ENCODE measurements at places on chromosomes 5 and 9. TPM values are rescaled to one million over a fixed set of nuclear protein-coding genes. Genes with fewer than 3 reads are reported as not detected.

The FSD1L gene
- total RNA-seq, result 6.3 TPM

- DNase-seq, result no peak
- H3K27ac ChIP-seq, result no peak overlapping the region
- H3K4me1 ChIP-seq, result peaks cover 23% of the 10 kb centered on the region
- peaks cover 2% of the 10 kb centered on the region for H3K36me3 ChIP-seq
- H3K4me3 ChIP-seq, result no peak overlapping the region
These were observed 54.2 kb downstream of the WHRN start for GRCh38 chr9:114450833-114451706.

GRCh38 chr5:39700523-39700922 lies 275.7 kb upstream of the DAB2 start:
- DNase-seq, result no peak
- peaks cover 7% of the 10 kb centered on the region for H3K27me3 ChIP-seq
- H3K36me3 ChIP-seq, result no peaks in the 10 kb centered on the region
- no peaks in the 10 kb centered on the region for H3K4me1 ChIP-seq

DNA sequence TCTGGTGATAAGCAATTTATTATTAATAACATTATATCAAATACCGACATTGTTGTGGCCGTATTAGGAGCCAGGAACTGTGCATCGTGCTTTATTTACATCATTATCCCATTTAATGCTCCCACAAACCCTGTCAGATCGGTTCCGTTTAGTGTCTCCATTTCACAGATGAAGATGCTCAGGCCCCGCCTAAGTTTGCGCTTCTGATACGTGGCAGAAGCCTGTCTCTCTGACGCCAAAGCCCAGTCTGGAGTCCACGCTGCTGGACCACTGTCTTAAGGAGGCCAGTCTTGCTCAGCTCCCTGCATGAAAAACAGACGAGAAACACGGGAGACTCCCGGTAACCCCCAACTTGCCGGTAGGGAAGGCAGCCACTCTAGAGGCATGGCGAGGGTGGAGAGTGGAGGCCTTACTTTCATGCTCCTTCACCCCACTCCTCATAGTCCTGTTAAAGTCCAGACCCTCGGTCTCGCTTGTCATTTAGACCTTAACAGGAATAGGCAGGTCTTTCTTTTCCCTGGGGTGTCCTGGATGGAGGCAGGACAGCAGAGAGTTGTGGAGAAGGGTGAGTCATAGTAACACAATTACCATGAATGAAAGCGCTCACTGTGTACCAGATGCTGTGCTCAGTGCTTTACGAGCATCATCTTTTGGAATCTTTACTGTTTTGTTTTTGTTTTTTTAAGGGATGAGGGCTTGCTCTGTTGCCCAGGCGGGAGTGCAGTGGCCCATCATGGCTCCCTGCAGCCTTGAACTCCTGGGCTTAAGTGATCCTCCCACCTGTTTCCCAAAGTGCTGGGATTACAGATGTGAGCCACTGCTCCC lies 872 bp downstream of the TXNDC15 start:
- peaks cover 12% of the 10 kb centered on the region for H3K36me3 ChIP-seq
- peak overlapping the region; percentile 90 for H3K4me3 ChIP-seq
- H3K27ac ChIP-seq, result peak overlapping the region; percentile 97
- DNase-seq, result peak; percentile 68
- peaks cover 52% of the 10 kb centered on the region for H3K4me1 ChIP-seq

The CKMT2 gene
- not detected for total RNA-seq

The NHP2 gene
- total RNA-seq, result 168 TPM

GRCh38 chr5:126477294-126478117 lies 54.3 kb downstream of the GRAMD2B start:
- H3K27ac ChIP-seq, result no peak overlapping the region
- DNase-seq, result no peak
- no peaks in the 10 kb centered on the region for H3K4me1 ChIP-seq
- H3K27me3 ChIP-seq, result no peaks in the 10 kb centered on the region
- peaks cover 7% of the 10 kb centered on the region for H3K36me3 ChIP-seq

The PCDHB6 gene
- total RNA-seq, result not detected

DNA sequence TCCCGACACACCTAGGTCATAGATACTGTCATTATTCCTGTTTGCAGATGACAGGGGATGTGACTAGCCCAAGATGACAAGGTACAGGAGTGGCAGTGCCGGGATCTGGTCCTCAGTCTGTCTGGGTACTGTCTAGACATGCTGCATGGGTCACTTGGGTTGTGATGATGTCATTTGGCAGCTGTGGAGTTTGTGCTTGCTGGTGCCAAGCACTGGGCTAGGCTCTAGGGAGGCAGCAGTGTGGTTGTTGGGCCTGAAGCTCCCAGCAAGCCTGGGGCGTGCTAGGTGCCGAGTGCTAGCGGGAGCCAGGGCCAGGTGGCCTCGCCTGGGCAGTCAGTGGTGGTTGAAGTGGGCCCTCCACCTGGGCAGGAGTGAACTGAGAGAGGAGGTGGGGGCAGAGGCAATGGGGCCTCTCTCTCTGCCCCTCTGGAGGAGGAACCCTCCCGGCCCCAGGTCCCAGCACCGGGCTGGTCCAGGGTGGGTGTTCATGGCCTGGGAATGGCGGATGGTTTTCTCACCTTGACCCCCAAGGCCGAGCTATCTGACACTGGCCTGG lies 8.8 kb upstream of the ASB6 start:
- DNase-seq, result no peak
- H3K4me1 ChIP-seq, result peaks cover 2% of the 10 kb centered on the region
- H3K27ac ChIP-seq, result no peak overlapping the region
- H3K36me3 ChIP-seq, result no peaks in the 10 kb centered on the region
- no peak overlapping the region for H3K4me3 ChIP-seq
- peaks cover 2% of the 10 kb centered on the region for H3K27me3 ChIP-seq

DNA sequence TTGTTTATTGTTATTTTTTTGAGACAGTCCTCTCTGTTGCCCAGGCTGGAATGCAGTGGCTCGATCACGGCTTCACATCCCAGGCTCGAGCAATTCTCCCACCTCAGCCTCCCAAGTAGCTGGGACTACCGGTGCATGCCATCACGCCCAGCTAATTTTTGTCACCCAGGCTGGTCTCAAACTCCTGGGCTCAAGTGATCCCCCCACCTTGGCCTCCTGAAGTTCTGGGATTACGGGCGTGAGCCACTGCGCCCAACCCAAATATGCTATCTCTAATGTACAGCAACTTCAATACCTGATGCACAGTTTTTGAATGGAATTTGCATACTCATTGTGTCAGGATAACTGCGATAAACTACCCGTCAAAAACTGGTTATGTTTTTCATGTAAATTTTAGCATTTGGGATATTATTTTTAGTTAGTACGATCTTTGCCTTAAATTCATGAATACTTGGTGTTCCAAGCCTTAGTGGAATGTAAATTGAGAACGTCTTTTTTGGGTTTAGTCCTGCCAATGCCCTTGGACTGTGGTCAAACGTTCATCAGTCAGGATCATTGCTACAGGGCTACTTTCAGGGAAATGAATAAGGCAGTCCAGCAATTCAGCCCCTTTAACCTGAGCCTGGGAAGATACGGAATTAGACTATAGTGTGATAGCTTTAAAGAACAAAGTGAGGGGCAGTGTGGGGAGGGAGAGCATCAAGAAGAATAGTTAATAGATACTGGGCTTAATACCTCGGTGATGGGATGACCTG lies 4.4 kb downstream of the UGCG start:
- no peak for DNase-seq
- no peak overlapping the region for H3K4me3 ChIP-seq
- H3K36me3 ChIP-seq, result peaks cover 7% of the 10 kb centered on the region
- no peak overlapping the region for H3K27ac ChIP-seq
- H3K27me3 ChIP-seq, result no peaks in the 10 kb centered on the region

DNA sequence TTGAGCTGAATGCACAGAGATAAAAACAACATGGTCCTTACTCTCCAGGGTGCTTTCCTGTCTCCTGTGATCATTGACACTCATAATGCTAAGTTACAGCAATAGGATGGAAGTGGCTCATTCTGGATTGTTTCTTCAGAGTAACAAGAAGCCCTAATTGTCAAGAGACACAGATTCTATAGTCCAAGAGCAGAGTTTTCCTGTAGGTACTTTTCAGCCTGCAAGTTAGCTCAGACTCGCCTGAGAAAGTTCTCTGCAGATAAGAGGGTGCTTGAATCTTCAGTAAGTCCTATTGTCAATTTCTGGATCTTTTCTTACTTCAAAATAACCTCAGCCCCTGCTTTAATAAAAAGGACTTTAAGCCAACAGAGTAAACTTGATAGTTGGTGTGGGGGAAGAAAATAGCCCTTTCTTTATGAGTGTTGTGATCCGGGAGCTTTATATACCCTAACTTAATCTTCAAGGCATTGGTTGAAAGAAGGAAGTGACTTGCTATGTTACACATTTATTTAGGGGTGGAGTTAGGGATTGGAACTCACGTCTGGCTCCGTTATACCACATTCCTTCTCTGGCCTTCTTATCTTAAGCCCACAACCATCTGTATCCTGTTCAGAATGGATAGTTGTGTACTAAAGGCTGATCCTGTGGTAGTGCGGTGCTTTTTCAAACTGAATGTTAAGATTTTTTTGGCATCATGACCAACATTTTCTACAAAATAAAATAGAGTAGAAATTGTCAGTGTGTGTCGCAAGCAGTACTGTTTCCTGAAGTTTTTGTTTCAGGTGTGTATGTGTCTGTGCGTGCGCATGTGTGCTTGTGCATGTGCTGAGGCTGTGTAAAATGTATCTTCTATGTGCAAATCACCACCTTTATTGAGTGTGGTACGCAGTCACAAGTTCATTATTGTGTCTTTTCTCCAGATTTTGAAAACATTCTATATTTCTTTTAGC lies 173.9 kb downstream of the WDR70 start:
- H3K27me3 ChIP-seq, result no peaks in the 10 kb centered on the region
- H3K4me1 ChIP-seq, result peaks cover 6% of the 10 kb centered on the region
- no peak for DNase-seq
- no peak overlapping the region for H3K4me3 ChIP-seq
- no peak overlapping the region for H3K27ac ChIP-seq

All from activated CD8-positive, alpha-beta memory T cell treated with anti-CD3 and anti-CD28 coated beads, Interleukin-2, amount 10 ng/mL, durations not matched to agents 7 days and 5 days (primary cell).